Left renal pelvis (tissue), 4 donors: ENCODE measurements at places on chromosomes 1 and 21. TPM values are rescaled to one million over a fixed set of nuclear protein-coding genes. Genes with fewer than 3 reads are reported as not detected.

TMEM269 gene
- polyA plus RNA-seq: 0.47 TPM

NTMT2 gene
- not detected for polyA plus RNA-seq

HPCAL4 gene
- polyA plus RNA-seq: 0.69 TPM

FCGR3B gene
- 2.6 TPM for polyA plus RNA-seq

RGL1 gene
- 56.3 TPM for polyA plus RNA-seq

PGD gene
- polyA plus RNA-seq: 195 TPM

IGSF5 gene
- 1.1 TPM for polyA plus RNA-seq

FCMR gene
- polyA plus RNA-seq: 2.0 TPM

PDC gene
- polyA plus RNA-seq: 0.27 TPM

DNAJC6 gene
- 6.6 TPM for polyA plus RNA-seq

ZMYND12 gene
- 4.0 TPM for polyA plus RNA-seq

TMPRSS15 gene
- polyA plus RNA-seq: 0.23 TPM

MPL gene
- 0.64 TPM for polyA plus RNA-seq

LRRC7 gene
- polyA plus RNA-seq: 13.5 TPM

CCDC17 gene
- 2.0 TPM for polyA plus RNA-seq

SPATA17 gene
- polyA plus RNA-seq: 14.9 TPM

WNT4 gene
- 9.3 TPM for polyA plus RNA-seq

EXTL1 gene
- polyA plus RNA-seq: 1.8 TPM

MIA3 gene
- 68.6 TPM for polyA plus RNA-seq

CD53 gene
- polyA plus RNA-seq: 6.9 TPM

AGTRAP gene
- 19.1 TPM for polyA plus RNA-seq

TMEM125 gene
- 19.1 TPM for polyA plus RNA-seq

PLOD1 gene
- 101 TPM for polyA plus RNA-seq

LRRC38 gene
- polyA plus RNA-seq: 0.45 TPM

FOXD2 gene
- 8.4 TPM for polyA plus RNA-seq

EXO5 gene
- polyA plus RNA-seq: 11.5 TPM

TRIM63 gene
- 0.98 TPM for polyA plus RNA-seq

SPRR1A gene
- not detected for polyA plus RNA-seq

APCS gene
- polyA plus RNA-seq: not detected

LEFTY2 gene
- polyA plus RNA-seq: 1.3 TPM

CLCNKA gene
- 19.7 TPM for polyA plus RNA-seq
